ENCODE measurements at places on chromosomes 16 and 17.

DNA sequence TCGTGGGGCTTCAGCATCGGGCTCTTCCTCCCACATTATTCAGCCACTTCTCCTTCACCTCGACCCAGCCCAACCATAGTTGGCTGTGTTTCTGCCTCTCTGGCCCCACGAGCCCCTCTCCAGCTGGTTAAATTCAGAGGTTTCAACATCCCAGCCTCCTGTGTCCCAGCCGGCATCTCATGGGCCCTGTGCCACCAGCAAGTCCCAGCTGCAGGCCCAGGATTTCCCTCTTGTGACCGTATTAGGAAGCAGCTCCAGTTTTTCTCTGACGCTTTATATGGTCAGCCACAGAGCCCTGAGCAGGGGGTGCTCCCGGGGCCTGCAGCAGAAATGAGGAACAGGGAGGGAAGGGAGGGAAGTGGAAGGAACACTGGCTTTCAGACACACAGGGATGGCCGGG, 27.4 kb downstream of the MYH11 start:
- no peak for DNase-seq

GRCh38 chr17:78138204-78139060, 7.8 kb upstream of the C17orf99 start:
- no peak for DNase-seq

DNA sequence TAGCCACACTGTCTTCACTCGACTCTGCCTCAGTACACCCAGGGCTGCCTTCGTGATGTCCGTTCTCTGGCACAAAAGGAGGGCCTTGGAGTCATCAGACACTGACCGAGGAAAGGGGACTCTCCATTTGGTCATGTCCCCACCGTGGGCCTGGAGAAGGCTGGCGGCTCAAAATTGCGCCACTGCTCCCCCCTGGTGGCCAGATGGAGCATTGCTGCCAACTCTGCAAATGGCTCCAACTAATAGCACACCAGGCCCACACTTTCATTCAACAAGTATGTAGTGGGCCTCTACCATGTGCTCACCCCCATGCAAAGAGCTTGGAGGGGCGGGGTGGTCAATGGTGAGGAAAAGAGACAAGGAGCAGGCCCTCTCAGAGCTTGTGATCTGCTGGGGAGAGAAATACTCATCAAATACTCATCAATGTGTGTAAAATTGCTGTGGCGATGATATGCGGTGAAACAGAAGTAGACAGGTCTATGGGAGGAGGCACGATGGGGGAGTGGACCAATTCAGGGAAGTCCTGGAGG, 5.2 kb upstream of the GRIN2C start:
- DNase-seq: peak; percentile 75

DNA sequence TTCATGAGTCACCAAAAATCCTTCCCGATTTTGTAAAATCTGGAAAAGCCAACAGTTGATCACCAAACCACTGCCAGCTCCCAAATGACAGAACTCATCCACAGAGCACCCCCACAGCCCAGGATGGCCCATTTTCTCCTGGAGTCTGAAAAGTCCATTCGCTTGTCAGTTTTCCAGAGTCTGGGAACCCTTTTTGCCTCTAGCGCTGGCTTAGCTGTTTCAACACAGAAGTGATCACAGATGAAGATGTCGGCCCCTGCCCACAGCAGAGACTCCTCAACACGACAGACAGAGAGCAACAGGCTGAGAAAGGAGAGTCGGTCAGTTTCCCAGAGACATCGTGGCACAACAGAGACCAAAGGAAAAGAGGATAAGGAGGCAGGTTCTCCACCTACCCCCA, 66.4 kb downstream of the NXN start:
- DNase-seq: no peak

DNA sequence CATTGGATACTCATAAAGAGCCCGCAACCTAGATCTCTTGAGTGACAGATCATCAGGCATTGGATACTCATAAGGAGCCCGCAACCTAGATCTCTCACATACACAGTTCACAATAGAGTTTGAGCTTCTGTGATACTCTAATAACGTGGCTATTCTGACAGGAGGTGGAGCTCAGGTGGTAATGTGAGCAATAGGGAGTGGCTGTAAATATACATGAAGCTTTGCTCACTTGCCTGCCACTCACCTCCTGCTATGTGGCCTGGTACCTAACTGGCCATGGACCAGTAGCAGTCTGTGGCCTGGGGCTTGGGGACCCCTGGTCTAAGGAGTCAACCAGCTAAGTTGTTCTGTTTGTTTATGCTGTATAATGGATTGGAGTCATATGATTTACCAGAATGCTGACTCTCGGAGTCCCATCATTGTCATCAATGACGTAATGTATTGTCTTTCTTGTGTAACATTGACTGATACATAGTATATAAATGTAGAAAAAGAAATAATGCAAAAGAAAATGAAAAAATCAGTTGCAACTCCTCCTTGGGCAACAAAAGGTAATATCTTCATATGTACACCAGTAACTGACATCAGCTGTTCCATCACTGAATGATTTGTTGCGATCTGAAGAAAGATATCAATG, 17.5 kb downstream of the ABCA9 start:
- no peak for DNase-seq

GRCh38 chr17:2212400-2212981, 91.1 kb downstream of the SMG6 start:
- DNase-seq: no peak
